ENCODE measurements at places on chromosomes 4 and X.

GRCh38 chr4:39613093-39613656 is 25.5 kb downstream of the SMIM14 start:
- no peak for DNase-seq

- DNase-seq = no peak
Measured at GRCh38 chrX:133561251-133561650, 146.0 kb upstream of the GPC4 start.

- DNase-seq = no peak
Measured at GRCh38 chr4:95742872-95743271, 97.0 kb upstream of the PDHA2 start.

DNA sequence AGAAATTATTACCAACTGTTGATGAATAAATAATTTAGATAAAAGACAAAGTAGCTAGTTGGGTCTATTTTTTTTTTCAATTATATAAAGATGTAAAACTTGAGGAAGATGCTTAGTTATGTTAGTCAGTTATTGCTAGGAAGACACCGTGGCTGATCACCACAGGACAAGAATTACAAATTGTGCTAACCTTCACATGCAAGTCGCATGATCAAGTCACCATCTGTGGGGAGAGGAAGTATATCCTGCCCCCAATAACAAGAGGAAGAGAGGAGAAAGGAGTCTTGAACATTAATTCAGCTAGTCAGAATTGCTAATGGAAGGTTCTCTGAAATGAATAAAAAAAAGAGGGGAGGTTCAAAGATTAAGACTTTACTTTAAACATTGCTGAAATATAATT is 52.3 kb downstream of the CPEB2 start:
- DNase-seq = no peak

GRCh38 chrX:18883234-18883960 is 100.5 kb downstream of the PHKA2 start:
- no peak for DNase-seq

Data from hippocampal formation (tissue), 2 donors.